ENCODE measurements at places on chromosomes 2 and 18.

GRCh38 chr2:183505911-183506310 is 381.7 kb downstream of the NUP35 start:
- DNase-seq: no peak

GRCh38 chr2:239778861-239779558 is 246.1 kb downstream of the NDUFA10 start:
- DNase-seq: no peak

GRCh38 chr2:27756544-27757498 is 14.7 kb upstream of the MRPL33 start:
- DNase-seq: no peak

GRCh38 chr2:134249755-134250154 is 4.1 kb upstream of the MGAT5 start:
- DNase-seq: no peak

Data from right kidney (tissue), 9 donors.